NCI-H774 (cell line): ENCODE measurements at places on chromosomes 6 and 20.

- DNase-seq, result no peak
Measured at GRCh38 chr20:24040896-24041459, 52.4 kb upstream of the GGTLC1 start.

- DNase-seq, result no peak
Measured at GRCh38 chr6:64250126-64250525, 614.5 kb downstream of the PHF3 start.

DNA sequence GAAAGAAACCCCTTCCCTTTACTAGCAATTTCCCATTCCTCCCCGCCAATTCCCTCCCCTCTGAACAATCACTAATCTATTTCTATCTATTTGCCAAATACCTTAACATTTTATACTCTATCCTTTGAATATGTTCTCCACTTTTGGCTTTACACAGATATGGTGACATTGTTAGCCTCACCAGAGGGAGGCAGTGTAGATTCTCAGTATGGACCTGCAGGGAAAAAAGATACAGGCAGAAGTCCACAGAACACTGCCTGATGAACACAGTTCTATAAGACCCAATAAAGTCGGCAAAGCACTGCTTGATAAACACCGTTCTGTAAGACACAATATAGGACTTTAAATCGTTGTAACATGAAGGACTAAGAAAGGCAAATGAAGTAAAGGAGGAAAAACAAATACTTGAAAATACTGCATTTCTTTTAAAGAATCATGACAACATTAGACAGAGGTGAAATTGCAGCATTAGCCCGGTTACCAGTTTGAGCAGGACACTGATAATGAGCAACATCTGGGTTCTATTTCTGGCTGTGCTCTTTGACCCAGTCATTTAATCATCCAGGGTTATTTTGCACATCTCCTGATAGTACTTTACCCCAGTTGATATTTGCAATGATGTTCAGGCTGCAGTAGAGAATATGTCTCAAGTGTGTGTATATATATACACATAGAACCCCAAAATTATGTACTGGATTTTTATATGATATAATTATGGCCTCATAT lies 296.8 kb downstream of the UTRN start:
- DNase-seq, result peak; percentile 45

- DNase-seq, result no peak
Measured at GRCh38 chr6:284486-284885, 7.8 kb upstream of the DUSP22 start.

- no peak for DNase-seq
Measured at GRCh38 chr20:9565910-9566550, 51.6 kb downstream of the LAMP5 start.

DNA sequence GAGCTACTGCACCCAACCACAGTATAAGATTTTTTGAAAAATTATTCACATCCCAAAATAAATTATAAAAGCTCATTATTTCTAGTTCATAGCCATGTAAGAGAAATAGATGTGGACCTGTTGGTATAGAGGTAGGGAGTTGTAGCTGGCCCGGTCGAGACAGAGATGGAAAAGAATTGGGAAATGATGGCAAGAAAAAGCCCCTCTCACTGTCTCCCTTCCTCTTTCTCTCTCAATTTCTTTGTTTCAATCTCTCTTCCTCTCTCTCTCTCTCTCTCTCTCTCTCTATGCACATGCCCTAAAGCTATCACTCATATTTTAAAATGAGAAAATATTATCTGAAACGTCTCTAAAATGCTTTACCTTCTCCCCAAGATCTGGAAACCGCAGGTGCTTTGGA lies 80.7 kb upstream of the CD83 start:
- DNase-seq, result no peak

GRCh38 chr20:14189794-14190402 lies 147.5 kb downstream of the FLRT3 start:
- DNase-seq, result no peak

- no peak for DNase-seq
Measured at GRCh38 chr6:15429141-15430110, 183.6 kb downstream of the JARID2 start.

GRCh38 chr20:36827541-36828279 lies 48.2 kb upstream of the TLDC2 start:
- no peak for DNase-seq

GRCh38 chr6:115717062-115717461 lies 343.6 kb downstream of the FRK start:
- DNase-seq, result no peak
